GM03348 (cell line): ENCODE measurements at places on chromosomes 3 and 15.
A peak's percentile ranks its signal among the peaks of the same experiment; 100 is the strongest.

GRCh38 chr15:48086576-48086975, 34.2 kb upstream of the SLC24A5 start:
- peak; percentile 23 for DNase-seq

GRCh38 chr15:28967990-28968389, 82.2 kb downstream of the APBA2 start:
- DNase-seq: no peak

DNA sequence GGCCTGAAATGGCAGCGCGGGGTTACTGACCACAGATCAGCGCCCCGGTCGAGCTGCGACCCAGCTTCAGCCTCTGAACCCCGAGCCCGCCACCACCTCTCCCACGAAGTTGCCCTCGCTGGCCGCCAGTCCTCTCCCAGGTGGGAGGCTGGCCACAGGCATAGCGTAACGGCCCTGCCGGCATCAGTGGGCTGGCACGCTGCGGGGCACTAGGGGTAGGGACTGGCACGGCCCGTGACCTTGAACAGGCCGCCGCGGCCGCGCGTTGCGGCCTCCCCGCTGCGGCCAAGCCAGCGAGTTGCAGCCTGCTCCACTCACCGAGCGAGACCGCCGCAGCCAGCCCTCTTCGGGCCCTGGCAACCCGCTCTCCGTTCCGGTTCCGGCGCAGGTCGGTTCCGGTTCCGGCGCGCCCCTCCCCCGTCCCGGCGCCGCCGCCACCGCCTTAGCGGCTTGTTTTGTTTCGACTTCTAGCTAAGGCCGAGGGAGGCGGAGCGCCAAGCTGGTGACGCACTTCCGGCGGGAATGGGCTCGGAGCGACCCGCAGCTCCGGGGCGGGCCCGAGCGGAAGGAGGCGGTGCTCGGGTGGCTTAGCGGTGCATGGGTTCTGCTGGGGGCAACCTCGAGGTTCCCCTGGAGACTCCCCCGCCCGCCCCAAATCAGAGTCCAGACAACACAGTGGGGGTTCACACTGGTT, at the start of gene USP19:
TSS of gene USP19 (minus strand) at position 386 of the 694 bp plus-strand sequence. CDS start 1,678 bp downstream, outside the sequence.
- DNase-seq: peak; percentile 96

DNA sequence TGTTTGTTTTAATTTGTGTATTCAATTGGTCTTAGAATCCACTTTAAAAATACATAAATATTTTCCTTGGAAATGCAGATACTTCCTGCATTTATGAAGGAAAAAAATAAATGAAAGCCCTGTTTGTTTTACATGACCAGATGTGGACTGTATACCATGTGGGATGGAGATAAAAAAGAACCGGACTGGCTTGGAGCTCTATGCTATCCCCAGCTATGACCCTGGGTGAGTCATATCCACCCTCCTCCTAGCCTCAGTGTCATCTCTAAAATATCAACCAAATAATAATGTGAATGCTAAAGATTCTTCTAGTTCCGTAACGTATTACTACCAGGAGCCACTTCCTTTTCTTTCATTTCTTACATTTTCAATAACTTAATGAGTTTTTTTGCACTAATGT, 44.5 kb upstream of the PDZRN3 start:
- DNase-seq: peak; percentile 59

- peak; percentile 70 for DNase-seq
Observed at GRCh38 chr15:58228718-58229117, 90.5 kb downstream of the AQP9 start.

GRCh38 chr15:62533687-62534086, 368.6 kb upstream of the C2CD4B start:
- DNase-seq: no peak

DNA sequence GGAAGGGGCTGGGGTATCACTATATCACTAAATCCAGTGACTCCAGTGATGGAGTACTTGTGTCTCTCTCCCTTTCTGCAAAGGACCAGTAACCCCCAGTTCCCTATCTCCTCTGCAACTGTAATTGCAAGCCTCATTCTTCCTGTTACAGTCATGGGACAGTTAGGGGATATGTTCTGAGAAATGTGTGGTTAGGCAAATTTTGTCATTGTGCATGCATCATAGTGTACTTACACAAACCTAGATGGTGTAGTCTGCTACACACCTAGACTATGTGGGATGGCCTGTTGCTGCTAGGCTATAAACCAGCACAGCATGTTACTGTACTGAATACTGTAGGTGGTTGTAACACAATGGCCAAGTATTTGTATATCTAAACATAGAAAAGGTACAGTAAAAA, 2.2 kb downstream of the VPS8 start:
- no peak for DNase-seq

GRCh38 chr3:53071882-53072431, 26.1 kb upstream of the SFMBT1 start:
- no peak for DNase-seq

- no peak for DNase-seq
Observed at GRCh38 chr3:187565701-187566100, 104.5 kb downstream of the SST start.

DNA sequence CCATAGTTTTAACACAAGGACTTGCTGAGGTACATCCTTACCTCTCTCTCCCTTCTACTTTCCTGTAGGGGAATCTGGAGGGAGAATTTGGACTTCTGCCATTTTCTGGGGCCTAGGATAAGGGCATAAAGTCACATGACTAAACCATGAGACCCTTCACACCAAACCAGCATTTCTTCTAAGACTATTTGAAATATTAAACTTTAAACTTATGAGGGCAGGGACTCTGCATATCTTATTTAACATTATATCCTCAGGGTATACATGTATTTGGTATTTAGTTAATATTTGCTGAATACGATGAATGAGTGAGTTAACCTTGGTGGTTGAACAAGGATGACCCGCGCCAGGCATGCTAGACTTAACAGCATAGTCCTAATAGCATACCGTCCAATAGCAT, 63.4 kb downstream of the USP13 start:
- DNase-seq: no peak

DNA sequence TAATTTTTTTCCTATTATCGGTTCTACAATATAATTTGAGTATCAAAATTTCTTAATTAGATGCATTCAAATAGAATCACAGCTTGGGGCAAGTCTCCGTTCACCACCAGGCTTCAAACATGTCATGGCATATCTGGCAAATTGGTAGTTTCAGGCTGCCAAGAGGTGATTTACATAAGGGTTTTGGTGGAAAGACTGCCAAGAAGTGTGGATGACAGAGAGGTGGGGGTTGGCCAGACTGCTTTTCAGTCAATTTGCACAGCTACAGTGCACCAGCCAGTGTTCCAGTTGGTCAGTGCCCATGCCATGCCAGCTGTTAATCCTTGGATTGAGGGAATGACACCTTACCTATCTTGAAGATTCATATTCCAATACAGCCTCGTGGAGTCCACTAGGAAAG, 8.4 kb upstream of the GSK3B start:
- no peak for DNase-seq

DNA sequence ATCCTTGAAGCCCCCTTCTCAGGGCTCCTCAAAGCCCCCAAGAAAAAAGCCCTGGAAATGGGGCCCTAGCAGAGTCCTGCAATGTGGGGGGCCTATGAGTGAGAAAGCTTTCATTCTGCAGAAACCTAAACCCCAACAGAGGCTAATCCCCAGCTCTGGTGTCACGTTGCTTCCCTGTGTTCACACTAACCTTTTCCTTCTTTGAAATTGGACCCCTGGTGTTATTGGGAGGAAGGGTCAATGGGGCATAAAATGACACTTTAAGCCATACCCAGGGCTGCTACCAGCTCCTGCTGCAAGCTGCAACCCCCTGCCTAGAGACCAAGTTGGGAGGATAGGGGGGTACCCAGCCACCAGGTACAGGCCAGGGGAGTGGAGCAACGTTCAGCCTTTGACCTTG, 2.1 kb downstream of the CYP1A2 start:
- DNase-seq: no peak

GRCh38 chr3:14491396-14492190, 48.5 kb downstream of the GRIP2 start:
- DNase-seq: no peak

- DNase-seq: no peak
Observed at GRCh38 chr3:195907684-195907933, 742 bp downstream of the TNK2 start.

DNA sequence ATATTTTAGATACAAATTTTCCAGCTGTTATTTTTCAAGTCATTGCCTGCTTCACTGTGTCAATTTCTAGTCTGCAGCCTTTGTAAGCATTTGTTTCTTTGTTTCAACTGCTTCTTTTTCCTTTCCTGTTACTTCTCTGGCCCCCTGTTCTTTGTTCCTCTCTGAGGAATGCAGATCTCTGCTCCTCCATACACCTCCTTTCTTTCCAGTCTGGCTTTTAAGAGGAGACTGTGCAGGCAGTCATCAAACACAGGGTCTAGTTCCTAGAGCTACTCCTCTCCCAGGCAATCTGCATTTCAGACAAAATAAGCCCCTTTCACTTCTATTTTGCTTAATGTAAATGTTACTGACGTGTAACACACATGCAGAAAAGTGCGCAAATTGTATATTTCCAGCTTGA, 502.9 kb downstream of the PDCD6IP start:
- DNase-seq: no peak

GRCh38 chr3:14200841-14201240, 22.2 kb downstream of the LSM3 start:
- no peak for DNase-seq

DNA sequence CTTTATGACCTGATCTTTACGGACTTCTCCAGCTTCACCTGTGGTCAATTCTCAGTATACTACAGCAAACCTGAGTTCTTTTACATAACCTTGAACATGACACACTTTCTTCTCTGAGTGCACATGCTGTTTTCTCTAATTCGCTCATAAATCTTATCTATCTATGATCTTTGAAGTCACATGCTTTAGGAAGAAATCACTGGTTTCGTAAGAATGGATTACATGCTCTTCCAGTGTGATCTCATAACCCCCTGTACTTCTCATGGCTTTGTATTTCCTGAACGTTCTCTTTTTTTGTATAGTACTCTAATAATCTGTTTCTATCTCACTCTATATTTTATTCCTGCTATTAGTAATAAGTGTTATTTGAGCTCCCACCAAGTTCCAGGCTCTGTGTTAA, 1165.2 kb downstream of the TBL1XR1 start:
- DNase-seq: no peak

DNA sequence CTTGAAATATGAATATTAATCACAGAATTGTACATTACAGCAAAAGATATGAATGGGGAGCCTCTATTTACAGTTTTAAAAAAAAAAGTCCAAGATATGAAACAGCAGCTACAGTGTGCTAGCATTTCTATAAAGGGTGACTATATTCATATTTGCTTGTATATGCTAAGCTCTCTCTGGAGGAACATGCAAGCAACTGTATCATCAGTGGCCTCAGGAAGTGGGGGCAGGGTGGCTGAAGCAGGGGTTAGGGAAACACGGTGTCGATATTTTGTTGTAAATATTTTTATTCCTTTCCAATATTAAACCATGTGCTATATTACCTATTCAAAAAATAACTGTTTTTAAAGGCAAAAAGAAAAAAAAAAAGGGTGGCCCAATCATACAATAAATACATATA, 2.3 kb downstream of the UACA start:
- no peak for DNase-seq

- DNase-seq: peak; percentile 27
Observed at GRCh38 chr3:149080011-149080698, 6.2 kb downstream of the HLTF start.

- DNase-seq: peak; percentile 85
Observed at GRCh38 chr3:11499144-11499543, 144.6 kb downstream of the VGLL4 start.

DNA sequence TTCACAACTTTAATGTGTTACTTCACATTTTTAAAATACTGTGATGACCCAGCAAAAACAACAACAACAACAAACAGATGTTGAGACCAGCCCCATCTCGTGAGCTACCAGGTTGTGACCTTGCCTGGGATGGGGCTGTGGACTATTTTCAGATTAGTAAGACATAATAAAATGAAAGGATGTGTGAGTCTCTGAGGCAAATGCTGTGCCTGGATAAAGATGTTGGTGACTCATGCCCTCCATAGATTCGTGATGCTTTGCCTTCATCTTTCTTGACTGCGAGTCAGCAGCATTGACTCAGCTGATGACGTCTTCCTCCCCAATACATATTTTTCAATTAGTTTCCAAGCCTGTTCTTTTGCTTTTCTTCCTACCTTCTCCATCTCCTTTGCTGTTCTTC, 453.0 kb upstream of the CFAP20DC start:
- DNase-seq: peak; percentile 79

DNA sequence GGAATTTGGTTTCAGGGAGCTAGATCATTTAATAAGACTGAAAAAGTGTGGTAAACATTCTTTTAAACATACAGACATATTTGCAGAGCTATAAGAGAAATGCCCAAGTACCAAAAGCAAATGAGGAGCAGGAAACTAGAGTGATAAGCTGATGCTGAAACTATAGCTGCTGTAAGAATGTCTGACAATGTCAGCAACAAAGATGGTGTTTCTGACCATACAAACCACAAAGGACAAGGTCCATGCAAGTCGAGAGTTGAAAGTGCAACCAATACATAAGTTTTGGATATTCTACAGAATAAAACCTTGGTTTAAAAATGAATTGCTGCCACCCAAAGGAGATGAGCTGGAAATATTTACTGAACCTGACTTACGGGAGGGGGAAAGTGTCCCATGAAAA, 610.2 kb downstream of the TBL1XR1 start:
- DNase-seq: no peak

GRCh38 chr3:14691239-14691638, 16.3 kb downstream of the C3orf20 start:
- DNase-seq: no peak

- DNase-seq: no peak
Observed at GRCh38 chr15:90596943-90597342, 67.2 kb downstream of the CRTC3 start.

DNA sequence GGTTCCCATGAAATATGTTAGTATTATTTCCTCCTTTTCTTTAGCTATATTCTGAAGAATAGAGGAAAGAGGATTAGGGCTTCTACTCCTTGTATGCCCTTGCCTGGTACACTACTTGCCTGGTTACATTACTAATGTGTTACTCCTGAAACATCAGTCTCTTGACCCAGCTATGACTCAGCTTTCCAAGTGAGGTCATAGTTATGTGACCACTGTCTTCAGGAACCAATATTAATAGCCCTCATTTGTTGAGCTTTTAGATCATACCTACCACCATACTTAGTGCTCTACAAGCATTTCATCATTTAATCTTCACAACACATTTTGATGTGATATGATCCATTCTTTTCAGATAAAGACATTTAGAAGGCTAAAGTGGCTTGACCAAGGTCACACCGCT, 60.3 kb downstream of the CMSS1 start:
- DNase-seq: peak; percentile 56
